Activated CD4-positive, alpha-beta T cell treated with anti-CD3 and anti-CD28 coated beads, Interleukin-2, amount 50 U/mL, for 24 hours (primary cell): ENCODE measurements at places on chromosomes 1 and 21.
A peak's percentile ranks its signal among the peaks of the same experiment; 100 is the strongest.

- no peak for DNase-seq
These were observed 12.7 kb downstream of the BCAR3 start for GRCh38 chr1:93668951-93669350.

DNA sequence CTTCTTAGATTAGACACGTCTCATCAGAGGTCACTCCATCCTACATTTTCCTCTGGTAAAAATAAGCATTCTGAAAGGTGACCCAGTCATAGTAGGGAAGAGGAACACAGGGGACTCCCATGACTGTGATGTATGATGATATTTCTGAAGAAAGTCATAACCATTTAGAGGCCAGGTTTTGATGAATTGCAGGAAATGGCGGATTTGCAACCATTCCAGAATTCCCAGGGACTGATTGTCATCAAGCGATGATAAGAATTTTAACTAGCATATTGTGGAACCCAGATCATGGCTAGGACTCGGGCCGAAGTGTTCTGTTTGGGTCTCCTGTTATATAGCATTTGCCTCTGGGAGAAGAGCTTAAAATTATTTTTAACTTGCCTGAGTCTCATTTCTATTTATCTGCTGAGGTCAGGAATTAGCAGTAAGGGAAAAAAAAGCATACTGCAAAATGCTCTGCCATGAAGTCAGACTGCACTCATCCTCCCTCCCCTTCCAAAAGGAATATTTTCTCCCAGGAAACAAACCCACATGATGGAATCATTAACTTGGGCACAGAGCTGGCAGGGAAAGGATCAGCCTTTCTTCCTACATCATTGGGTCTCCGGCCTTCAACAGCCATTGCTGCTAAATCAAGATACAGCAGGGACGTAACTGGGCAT is 286.7 kb downstream of the HLX start:
- DNase-seq: no peak

DNA sequence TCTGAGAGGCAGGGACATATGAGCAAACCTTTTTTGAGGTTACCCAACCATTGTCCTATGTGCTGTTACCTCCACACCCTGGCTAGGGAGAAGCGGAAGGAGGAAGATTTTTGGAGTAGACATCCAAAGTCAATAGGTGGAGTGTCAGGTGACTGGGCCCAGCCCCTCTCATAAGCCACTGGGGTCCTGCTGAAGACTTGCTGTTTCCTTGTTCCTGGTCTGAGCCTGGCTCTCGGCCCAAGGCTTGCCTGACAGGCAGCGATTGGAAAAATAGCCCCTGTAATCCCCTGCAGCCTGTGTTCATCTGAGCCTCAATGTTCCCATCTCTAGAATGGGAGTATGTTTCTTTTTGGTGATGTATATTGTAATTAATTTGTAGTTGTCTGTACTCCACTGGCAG is 6.9 kb upstream of the PIGR start:
- no peak for DNase-seq

DNA sequence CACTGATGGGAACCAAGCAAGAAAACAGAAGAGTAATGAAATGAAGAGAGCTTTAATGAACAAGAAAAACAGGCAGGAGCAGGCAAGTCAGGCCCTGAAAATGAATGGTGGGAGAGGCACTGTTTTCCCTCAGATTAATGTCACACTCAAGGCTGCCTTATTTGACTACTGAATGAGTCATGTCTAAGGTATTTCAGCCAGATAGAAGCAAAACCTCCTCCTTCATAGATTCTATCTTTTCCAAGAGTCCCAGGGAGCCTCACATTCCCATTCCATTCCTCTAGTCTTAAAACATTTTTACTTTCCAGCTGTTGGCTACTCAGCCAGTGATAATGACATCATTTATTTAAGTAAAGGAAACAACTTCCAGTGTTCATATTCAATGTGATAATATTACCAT is 228.4 kb upstream of the NRIP1 start:
- no peak for DNase-seq

DNA sequence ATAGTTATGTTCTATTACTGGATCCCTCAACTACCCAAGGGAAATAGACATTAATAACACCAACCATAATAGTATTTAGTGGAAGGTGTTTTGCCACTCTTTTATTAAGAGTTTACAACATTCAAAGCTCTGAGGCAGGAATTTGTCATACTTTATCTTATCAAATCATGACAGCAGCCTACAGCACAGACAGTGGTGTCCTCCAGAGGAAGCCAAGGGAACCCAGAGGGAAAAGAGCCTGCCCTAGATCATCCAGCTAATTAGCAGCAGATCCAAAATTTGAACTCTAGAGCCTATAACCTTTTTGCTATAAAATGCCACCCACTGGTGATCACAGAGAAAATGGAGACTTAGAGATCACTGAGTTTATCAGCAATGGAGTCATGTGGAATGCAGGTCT is 18.2 kb downstream of the VAV3 start:
- no peak for DNase-seq

- DNase-seq: no peak
These were observed 86.9 kb upstream of the SPAG17 start for GRCh38 chr1:118271883-118272282.

DNA sequence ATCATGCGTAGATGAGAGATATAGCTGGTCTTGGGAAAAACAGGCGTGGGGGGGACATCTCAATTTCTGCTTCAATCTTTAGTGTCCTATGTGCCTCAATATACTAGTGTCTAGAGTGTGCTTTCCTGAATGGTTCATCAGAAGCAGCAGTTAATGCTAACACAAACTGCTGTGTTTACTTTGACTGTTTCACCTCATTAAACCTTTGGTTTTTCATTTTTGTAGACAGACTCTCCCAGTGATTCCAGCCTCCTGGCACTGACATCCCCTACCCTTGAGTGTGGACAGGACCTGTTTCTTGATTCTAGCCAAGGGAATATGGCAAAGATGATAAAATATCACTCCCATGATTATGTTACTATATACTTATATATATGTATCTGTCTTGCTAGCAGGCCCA is 37.6 kb downstream of the ZYG11A start:
- DNase-seq: no peak

- DNase-seq: no peak
These were observed 1.2 kb downstream of the MAN1C1 start for GRCh38 chr1:25617625-25618432.

DNA sequence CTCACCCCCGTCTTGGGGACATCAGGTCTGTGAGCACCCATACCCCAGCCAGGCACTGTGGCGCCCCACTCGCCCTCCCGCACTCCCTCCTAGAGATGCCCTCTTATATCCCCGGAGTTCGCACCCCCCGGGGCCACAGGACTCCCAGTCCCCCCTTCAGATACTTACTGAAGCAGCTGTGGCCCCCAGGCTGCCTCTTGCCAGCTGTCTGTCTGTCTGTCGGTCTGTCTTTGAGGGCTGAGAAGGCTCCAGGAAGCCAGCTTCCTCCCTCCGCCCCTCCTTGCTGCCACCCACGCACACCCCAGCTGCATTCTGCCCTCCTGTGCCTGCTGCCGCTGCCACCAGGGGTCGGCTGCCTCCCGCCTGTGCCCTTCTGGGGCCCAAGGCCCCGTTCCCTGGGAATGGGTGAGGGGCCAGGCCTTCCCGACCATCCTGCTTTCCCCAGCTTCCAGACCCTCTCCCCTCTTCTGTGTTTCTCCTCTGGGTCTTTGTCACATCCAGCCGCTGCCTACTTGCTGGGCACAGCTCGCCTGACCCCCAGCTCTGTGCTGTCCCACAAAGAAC is at the start of gene PTPN7:
PTPN7 (minus strand) TSS at position 226 of the 564 bp plus-strand sequence. CDS start 1,200 bp downstream, outside the sequence.
- peak; percentile 83 for DNase-seq

DNA sequence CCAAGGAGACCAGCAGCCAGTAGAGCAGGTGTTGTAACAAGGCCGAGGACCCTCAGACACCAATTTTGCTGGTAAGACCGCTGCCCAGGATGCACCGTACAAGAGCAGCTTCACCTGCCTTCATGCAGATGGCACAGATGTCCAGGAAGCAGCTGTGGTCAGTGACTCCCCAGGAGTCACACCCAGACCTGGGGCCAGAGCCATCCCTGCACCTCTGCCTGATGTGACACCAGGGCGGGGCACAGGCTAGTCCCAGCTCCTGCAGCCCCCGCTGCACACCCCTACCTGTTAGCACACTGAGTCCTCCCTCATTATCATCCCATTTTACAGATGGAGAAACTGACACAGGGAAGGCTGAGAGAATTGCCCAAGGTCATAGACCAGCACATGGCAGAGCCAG is 16.3 kb upstream of the KCNAB2 start:
- DNase-seq: no peak

DNA sequence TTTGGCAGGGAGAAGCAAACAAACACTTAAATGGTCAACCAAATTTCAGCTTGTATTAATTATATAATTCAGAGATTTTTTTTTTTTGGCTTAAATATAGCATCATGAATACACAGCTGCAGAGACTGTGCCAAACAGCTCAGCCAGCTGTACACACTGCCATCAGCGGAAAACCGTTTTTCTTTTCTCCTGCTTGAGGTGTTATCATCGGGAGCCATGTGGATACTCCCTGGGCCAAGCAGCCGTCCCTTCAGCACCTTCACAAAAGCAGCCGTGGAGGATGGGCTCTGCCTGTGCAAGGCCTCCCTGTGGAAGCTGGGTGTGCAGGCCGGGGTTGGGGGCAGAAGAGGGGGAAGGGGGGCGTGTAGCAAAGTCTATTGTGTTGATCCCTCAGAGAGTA is 85.0 kb downstream of the NUF2 start:
- DNase-seq: no peak

GRCh38 chr1:117932576-117932975 is 3.0 kb downstream of the WDR3 start:
- no peak for DNase-seq

DNA sequence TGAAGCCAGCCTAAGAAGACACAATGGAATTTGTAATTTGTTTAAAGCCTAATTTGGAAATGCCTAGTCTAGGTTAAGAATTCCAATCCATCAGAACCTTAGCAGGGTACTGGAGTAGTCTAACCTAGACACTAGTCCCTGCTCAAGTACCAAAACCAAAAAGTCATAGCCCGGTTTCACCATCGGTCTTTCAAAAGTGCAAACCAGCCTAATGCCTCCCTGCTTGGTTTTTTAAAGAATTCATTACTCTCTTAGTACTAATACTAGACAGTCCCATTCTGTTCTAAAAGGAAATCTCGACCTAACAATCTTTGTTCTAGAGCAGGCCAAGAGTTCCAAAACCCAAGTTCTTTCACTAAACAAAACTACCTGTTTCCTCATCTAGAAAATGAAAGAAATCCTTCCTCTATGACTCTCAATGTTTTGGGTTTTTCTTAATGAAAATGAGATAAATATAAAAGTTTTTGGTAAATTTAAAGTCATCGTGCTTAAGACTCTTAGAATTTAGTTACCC is 2.6 kb downstream of the PUM1 start:
- DNase-seq: no peak

DNA sequence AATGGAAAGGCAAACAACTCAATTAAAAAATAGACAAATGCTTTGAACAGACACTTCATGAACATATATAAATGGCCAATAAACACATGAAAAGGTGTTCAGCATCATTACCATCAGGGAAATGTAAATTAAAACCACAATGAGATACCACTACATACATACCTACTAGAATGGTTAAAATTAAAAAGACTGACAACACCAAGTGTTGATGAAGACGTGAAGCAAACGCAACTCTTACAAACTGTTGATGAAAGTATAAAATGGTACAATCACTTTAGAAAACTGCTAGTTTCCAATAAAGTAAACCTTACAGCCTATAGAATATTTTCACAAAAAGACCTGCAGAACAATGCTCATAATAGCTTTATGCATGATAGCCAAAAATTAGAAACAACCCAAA is 10.1 kb downstream of the EIF2B3 start:
- DNase-seq: no peak

DNA sequence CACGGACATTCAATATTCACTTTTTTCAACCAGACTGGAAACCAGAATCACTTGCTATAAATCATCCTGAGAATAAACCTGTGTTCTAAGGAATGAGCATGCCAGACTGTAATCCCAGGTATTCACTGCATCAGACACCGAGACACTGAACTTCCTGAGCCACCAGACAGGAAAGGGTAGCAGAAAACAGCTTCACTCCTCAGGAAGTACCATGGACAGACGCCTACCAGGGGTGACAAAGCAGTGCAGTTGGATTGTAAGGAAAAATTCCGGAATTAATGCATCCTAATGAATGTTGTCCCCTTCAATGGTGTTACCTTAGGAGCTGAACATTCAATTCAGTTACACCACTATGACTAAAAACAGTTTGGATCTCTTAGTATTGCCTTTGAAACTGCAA is 156.1 kb downstream of the PIGK start:
- no peak for DNase-seq

DNA sequence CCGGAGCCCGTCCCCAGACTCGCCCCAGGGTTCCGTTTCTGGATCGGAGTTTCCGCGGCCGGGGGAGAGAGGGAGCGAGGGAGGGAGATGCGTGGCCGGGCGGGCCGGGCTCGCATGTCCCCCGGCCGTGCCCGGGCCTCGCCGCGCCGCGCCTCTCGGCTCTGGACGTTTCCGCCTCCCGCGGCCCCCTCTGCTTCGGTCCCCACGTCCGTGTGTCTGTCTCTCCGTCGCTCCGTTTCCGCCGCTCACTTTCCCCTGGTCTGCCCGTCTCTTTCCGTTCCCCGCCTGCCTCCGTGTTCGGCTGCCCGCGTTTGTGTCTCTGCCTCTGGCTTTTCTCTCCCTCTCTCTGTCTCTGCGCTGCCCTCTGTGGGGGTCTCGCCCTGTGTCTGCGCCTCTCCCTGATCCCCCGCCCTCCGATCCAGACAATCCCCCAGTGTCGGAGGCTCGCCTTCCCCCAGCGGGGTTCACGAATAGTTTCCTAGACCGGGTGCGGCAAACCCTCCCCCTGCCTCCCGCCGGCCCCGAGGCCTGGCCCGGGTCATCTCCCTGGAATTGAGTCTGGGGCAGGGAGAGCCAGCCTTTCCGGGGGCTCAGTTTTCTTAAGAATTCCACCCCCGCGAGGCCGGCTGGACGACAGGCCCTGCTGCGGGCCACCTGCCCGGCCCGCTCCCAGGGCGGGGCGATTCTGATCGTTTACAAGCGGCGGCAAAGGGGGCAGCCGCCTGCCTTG is 735 bp downstream of the NBL1 start:
- no peak for DNase-seq

DNA sequence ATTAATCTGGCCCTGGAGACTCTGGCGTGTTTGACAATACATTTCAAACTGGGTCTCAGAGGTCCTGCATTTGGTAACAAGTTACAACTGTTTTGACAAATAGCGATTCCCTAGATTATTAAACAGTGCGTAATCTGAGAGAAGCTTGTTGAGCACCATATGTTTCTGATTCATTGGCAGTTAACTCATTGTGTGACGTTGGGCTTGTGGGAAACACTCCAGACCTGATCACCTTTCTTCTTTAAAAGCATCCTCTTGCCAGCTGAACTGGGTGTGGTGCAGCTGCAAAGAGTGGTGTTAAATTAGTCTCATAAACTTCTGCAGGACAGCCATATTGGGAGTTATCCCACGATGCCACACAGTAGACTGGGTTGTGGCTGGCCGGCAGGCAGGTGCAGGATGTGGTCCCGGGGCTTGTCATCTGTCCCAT is 82.7 kb downstream of the CDC7 start:
- no peak for DNase-seq

DNA sequence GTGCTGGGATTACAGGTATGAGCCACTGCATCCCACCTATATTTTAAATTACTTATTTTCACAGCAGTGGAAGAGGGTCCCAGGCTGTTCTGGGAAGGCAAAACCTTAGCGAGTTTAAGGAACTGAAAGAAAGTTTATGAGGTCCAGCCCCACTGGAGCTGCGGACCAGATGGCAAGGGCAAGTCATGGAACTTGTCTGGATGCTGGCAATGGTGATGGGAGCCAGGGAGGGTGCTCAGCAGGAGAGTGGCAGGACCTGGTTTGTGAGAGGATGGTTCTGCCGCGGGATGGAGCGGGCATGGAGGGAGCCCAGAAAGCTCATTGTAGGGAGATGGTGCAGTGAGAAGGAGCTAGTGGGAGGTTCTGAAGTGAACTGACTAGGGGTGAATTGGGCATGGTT is 50.6 kb upstream of the SLC45A1 start:
- no peak for DNase-seq

GRCh38 chr1:230778916-230779590 is 31.9 kb downstream of the CAPN9 start:
- DNase-seq: no peak
